Activated CD4-positive, alpha-beta T cell treated with anti-CD3 and anti-CD28 coated beads, Interleukin-10, Interleukin-2, amounts not matched to agents 100 ng/mL and 50 ng/mL, durations not matched to agents 16 hours and 8 hours (primary cell): ENCODE measurements at places on chromosomes 16 and 17.

DNA sequence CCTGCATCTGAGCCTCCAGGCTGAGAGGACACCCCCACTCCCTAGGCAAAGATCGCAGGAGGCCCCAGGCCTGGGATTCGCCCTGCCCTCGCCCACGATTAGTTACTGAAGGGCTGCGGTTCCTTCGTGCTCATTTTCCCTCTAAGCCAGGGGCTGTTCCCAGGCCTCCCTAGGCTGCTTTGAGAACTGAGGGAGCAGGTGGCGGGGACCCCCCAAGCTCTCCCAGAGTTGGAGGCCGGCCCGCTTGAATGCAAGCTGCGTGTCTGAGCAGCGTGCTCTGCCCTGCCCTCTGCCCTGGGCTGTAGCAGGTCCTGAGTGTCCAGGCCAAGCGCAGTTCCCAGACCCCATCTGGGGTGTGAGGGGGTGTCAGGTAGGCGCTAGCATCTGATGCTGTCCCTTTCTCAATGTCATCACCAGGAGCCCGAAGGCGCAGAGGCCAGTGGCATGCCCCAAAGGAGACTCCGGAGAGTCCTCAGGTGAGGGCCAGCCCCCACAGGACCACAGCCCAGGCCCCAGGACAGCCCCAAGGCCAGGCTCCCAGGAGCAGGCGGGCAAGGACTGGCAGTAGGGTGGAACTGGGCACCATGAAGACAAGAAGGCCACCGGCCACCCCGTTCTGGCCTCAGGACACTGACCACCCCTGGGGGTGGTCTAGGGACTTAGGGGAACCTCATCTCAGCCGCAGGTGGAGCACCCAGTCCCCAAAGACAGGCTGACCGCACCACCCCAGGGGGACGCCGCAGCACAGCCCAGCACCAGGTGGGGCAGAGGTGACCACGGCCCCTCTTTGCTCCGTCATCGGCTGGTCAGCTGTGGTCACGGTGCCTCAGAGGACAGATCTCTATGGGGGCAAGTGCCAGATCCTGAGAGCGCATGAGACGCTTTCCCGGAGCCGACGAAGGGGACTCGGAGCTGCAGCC is 14.6 kb downstream of the ENDOV start:
- DNase-seq: no peak

DNA sequence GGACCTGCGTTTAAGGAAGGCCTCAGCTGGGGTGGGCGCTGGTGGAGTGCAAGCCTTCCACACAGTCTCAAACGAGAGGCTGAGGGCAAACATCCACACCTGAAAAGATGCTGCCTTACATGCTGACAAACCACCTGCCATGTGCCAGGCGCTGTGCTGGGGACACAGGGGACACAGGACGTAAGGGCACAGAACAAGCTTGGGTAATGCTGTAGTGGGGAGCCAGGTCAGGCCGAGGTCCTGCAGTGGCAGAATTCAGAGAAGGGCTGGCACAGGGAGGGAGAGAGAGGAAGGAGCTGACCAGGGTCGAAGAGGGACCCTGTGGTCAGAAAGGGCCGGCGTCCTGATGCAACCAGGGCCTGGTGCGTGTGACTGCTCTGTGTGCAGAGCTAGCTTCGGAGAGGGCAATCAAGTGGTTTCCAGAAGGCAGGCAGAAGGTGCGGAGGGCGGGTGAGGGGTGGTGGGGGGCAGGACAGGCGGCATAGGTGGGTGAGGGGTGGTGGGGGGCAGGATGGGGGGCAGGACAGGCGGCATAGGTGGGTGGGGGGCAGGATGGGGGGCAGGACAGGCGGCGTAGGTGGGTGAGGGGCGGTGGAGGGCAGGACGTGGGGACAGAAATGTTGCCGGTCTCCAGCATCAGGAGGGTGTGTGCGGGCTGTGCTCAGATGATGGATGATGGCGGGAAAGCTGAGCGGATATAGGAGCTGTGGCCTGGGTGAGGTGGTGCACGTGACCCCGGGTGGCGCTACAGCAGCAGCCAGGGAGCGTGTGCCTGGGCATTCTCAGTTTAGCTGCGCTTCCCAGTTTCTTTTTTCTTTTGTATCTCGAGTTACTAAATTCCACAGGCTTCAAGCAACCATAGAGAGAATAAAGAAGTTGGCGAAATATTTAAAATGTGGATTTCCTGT is 18.8 kb downstream of the TELO2 start:
- no peak for DNase-seq

- no peak for DNase-seq
These were observed 10.7 kb downstream of the RFFL start for GRCh38 chr17:35052780-35053179.

- no peak for DNase-seq
These were observed 122.1 kb downstream of the CA10 start for GRCh38 chr17:52036416-52036815.

DNA sequence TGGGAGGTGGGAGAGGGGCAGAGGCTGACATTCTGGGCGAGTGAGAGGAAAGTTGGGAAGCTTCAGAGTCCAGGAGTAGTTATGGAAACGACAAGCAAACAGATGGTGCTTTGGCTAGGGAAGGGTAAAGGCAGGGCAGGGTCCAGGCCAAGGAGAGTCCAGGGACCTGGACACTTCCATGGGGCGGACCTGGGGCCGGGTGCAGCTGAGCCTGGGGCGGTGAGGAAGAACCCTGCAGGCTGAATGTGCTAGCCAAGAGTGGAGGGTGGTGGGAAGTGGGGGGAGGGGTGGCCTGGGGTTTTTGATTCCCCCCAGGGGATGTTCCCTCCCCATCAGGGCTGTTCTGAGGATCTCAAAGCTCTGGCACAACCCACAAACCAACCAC is 2.6 kb downstream of the PPP1R9B start:
- DNase-seq: no peak

DNA sequence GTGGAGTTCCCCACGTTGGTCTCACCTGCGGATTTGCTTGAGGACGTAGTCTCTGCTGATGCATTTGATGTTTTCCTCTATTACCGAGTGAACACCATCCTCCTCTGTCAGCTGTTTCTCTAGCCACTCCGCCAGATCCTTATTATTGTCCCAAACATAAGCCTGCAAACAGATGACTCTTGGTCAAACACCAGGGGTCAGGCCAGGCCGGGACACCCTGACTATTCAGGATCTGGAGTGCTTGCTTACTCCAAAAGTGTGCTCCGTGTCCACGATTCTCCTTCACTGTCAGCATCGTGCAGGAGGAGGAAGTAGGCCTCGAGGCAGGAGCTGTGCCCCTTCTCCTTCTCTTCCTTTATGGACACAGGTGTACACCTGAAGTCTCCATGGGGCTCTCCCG is 140.2 kb downstream of the AATF start:
- no peak for DNase-seq

- no peak for DNase-seq
These were observed 2.0 kb downstream of the P2RX1 start for GRCh38 chr17:3914312-3914670.

DNA sequence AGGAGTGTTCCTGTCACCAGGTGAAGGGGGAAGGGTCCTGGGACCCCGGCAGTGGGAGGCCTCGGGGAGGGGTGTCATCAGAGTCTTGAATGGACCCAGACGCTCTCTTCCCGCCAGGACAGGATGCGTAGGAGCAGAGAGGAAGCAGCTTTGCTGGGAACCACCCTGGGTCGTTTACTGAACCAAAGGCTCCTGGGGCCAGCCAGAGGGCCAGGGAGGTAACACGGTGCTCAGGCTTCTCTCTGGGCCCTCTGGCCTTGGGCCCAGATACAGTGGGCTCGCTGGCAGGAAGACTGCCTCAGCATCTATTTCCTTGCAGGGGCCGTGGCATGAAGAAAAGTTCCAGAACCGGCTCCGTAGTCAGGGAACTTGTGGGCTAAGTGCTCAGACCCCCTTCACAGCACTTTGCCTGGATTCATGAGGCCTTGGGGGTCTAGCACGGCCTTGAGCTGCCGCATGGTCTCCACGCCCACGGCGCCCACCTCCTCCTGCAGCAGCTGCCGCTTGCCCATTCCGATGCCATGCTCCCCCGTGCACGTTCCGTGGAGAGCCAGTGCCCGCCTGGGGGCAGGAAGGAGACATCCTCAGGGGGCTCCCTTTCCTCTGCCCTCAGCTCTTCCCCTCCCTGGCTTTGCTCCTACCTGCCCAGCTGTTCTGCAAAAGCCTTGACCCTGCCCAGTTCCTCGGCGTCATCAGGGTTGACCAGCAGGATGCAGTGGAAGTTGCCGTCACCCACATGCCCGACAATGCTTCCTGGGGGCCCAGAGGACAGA is 4.4 kb downstream of the LDHD start:
- DNase-seq: no peak

DNA sequence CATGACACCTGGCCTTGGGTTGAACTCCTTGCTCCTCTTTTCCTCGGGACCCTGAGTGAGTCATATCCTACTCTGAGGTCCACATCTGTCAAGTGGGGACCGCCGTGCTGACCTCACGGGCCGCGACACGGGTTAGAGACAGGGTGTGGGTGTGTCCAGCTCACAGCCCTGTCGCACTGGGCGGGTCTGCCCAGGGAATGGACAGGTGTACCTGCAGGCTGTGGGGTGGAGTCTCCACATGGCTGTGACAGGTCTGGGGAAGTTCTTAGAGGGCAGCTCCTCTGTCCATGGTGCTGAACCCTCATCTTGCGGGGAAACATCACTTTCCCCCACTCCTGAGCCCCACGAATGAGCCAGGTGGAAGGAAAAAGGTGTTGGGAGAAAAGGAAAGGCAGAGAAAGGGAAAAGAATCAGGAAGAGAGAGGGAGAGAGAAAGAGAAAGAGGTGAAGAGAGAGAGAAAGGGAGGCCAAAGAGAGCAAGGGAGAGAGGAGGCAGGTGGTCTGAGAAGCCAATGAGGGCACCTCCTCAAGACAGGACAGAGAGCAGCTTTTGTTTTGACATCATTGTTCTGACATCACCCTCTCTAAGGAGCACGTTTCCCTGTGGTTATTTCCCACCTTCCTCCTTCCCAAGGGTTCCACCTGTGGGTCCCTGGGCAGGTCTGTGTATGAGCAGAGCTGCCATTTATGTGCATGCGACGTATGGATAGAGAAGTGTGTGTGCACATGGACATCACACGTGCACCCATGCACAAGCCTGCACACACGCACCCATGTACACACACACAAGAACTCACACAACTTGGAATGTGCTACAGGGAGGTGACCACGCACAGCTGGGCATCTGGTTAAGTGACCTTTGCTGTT is 32.6 kb upstream of the CBFA2T3 start:
- no peak for DNase-seq

- DNase-seq: no peak
These were observed 197.0 kb downstream of the AXIN2 start for GRCh38 chr17:65364438-65364837.

DNA sequence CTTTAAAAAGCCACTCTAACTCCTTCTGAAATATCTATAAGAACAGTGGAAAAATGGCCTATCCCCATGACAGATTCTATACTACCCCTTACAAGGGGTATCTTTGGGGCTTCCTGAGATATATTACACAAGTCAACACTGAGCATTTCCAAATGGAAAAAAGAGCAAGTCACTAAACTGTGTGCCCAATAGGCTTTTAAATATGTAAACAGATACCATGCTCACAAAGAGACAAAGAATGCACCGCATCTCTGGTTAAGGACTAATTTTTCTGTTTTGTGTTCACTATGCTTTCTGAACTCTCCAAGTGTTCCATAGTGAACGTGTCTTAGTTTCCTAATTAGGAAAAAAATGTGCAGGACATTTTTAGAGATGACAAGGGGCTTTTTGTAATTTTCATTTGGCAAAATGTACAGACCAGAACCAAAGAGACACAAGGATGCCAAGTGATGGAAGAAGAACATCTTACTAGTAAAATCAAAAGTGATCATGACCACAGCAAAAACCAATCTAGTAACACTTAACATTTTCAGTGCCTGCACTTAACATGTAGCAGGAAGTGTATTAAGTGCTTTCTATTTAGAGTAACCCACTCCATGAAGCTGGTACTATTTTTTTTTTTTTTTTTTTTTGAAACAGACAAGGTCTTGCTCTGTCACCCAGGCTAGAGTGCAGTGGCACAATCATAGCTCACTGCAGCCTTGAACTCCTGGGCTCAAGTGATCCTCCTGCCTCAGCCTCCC is 21.5 kb downstream of the MYH11 start:
- DNase-seq: peak; percentile 69

DNA sequence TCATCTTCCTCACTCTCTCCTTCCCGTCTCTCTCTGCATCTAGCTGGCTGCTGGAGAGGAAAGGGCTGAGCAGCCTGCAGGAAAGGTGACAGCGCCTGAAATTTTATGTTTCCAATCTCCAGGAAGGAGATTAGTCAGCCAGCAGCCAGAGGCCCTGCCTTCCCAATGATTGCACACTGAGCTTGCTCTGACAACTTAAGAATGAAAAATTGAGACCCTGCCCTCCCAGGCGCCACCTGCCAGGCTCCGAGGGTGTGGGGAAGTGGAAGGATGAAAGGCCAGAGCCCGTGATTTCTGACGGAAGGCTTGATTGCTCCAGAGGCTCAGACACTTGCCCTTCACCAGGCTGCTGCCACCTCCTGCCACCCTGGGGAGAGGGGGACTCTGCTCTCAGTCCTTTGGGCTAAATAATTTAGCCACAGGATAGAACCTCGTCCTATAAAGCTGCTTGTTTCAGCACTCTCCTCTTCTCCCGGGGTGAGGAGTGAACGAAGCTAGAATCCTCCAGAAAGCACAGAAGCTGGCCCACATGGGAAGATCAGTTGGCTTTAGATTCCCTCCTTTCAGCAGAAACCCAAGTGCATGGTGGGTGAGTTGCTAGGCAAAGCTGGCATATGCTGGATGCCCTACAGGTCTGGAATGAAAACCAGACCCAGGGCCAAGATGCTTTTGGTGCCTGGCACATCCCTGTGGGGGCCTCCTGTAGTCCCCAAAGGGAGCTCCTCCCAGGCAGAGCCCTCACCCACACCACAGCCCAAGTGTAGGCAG is 33.5 kb downstream of the GRIN2C start:
- no peak for DNase-seq

DNA sequence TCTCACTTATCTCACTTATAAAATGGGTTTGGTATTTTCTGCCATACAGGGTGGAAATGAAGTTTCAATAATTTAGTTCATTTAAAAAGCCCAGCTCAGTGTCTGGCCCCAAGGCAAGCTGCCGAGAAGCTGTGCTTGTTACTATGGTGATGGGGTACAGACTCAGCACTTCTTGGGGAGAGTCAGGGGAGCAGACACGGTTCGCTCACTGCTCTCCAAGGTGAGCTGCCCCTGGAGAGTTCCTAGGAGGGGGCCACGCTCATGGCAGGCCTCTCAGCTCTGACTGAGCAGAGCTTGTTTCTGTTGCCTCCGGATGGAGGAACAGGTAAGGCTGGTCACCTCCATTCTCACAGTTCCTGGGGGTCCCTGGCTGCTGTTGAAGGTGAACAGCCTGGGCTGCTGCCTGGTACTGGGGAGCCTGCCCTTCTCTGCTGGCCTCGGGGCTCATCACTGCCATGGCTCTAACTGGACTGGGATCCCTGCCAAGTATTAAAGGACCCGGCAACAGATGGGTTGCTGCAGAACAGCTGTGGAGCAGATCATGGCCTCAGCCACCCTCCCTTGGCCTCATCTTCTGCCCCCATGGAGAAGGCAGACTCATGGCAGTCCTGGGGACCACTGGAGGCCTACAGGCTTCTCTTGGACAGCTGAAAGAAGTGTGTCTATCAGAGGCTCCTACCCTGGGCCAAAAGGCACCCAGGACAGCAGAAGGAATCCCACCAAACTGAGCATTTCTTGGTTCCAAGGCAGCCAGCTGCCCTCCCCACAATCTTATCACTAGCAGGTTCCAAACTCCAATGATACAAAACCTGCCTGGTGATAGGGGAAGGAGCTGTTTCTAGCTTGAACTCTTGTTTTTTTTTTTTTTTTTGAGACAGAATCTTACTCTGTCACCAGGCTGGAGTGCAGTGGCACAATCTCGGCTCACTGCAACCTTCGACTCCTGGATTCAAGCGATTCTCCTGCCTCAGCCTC is 25.9 kb upstream of the SPATA32 start:
- no peak for DNase-seq
